Vagina (tissue), 2 donors: ENCODE measurements at places on chromosomes 4 and X.

DNA sequence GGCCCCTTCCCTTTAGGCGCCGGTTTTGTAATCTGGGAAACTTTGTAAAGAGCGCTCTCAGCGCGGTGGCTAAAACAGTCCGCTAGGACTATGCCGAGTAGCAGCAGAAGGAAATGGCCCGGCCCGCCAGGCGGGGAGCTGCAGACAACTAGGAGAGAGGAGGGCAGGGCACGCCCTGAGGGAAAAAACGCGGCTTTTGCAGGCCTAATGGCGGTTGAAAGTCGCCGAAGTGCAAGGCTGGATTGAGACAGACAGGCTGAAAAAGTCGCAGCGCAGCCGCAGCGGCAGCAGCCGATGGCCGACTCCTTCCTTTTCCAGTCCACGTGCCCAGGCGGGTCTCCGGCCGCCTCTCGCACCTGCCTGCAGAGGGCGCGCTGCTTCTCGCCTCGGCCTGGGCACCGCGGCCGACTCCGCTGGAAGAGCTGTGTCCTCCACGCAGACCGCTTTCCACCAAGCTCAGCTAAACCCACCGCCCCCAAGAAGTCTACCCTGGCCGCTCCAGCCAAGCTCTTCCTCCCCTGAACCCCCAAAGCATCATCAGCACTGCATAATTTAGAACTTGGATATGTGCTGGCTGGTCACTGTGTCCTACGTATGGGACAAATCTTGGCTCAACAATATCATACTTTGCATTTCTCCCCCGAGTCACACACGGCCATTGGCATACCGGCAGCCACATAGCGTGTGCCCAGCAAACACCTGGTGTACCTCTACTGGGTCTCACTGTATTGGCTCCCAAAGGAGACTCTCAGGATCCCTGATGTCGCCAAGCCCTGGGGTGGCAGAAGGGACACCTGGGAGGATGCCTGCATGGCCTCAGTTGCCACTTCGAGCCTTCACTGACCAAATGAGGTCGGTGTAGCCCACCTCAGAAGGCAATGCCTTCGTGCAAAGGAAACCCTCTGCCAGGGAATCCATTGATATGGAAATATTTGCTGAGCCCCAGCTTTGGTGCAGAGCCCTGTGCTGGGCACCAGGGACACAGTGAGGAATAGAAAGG lies 14.5 kb downstream of the SLC25A5 start:
- DNase-seq, result no peak

DNA sequence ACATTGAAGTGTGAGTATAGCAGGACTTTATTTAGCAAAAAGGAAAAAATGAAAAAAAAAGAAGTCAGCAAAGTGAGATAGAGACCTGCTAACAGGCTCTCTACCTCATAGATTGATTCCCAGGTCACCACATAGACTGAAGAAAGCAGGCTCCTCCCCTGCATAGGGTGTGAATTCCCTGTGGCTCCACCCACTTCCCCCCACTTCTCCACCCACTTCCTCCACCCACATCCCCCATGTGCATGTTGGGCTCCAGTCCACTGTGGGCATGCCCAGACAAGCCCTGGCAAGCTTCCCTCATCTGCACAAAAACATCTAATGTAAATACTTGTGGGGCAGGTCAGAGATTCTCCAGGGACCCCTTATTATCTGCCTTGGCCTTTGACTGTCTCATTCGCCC lies 97.8 kb downstream of the TMEM47 start:
- no peak for DNase-seq

GRCh38 chr4:45750721-45751120 lies 373.1 kb downstream of the GABRG1 start:
- no peak for DNase-seq

- no peak for DNase-seq
These were observed 188.0 kb upstream of the RBPJ start for GRCh38 chr4:26132858-26133257.

DNA sequence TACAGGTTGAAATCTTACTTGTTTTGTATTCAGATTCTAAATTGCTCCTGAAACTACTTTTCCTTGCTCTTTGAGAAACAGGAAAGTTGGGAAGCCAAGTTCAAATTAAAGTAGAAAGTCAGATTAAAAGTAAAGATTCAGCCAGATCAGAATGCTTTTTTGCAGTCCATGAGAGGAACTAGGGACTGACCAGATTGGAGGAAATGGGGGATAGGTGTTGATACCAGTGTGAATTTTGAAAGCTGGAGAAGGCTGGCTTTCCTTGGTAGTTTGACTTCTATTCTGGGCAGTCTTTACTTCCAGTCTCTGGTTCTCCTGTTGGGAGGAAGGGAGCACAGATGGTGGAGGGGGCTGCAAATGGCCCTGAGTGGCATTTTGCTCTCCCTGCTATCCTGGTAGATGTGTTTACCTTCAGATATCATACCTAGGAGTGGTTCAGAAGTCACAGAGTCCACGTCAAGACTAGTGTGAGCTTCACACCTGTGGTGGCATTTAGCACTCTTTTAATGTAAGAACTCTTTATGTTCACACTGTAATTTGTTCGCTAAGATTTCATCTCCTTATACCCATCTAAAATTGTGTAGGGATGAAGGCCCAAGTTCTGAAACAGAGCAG lies 68.8 kb downstream of the FNIP2 start:
- no peak for DNase-seq

DNA sequence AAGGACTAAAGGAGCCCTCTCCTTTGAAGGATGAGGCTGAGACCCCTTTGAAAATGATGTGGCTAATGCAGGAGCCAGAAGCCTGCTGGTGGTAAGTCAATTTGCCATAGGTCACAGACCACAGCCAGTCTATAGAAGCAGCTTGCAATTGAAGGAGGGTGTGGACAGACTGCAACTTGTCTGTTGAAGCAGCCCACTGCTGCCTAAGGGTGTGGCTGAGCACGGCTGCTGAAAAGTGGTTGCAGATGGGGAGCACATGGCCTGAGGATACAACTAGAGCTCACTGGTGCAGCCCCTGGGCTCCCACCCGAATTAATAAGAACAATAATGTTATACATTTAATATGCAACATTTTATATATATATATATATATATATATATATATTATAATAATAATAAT lies 11.4 kb upstream of the EXOC1L start:
- no peak for DNase-seq

- no peak for DNase-seq
These were observed 26.3 kb upstream of the DACH2 start for GRCh38 chrX:86121916-86122315.
